ENCODE measurements at places on chromosomes 2 and 18. TPM values are rescaled to one million over a fixed set of nuclear protein-coding genes. Genes with fewer than 3 reads are reported as not detected.
A peak's percentile ranks its signal among the peaks of the same experiment; 100 is the strongest.

- peak; percentile 57 for DNase-seq
Measured at GRCh38 chr2:69012310-69013141, 453 bp upstream of the ANTXR1 start.

The NYAP2 gene
- total RNA-seq = not detected

DNA sequence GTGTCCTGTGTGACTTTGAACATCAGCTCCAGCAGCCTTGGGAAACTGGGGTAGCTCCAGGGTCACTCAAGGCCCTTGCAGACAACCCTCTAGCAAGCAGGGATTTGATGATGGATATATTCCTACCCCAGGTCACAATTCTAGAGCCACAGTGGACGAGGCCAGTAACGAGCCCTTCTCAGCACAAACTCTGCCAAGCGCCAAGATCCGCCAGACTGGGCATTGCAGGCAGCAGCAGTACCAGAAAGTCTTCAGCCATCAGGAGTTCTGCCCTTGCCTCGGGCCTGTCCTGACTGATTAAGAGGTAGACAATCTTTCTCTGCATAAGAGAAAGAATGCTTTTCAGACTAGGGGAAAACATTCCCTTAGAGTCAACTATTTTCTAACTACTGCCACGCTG, 259.1 kb downstream of the FBXO15 start:
- no peak for DNase-seq

- DNase-seq = no peak
Measured at GRCh38 chr2:224520064-224520463, 65.1 kb downstream of the CUL3 start.

The SLC23A3 gene
- 2.8 TPM for total RNA-seq

DNA sequence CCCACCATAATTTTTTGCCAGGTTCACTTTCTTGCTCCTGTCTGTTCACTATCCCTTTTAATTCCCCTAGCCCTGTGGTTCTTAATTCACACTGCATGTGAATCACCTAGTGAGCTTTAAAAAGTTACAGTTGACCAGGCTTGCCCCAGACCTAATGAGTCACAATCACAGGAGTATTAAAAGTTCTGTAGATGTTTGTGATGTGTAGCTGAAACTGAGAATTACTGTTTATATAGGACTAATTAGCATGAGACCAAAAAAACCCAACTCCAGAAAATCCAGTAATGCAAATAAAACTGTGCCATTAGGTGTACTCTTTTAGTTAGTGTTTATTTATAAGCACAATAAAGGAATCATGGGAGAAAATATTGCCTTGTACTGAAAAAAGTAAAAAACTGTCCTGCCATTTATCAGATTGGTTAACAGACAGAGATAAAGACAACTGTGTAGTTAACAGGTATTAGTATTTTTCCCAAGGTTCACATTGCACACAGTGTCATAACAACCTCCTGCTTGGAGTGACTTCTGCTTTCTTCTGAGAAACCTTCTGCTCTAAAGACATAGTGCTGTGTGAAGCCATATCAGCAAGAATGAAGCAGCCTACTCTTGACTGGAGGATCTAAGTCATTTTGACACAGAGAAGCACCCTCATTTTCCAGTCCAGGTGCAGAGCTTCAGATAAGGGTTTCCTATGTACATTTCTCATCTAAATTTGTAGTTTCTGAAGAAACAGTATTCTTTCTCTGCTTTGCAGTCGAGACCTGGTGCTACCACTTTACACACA, 39.0 kb downstream of the VAPA start:
- DNase-seq = no peak

DNA sequence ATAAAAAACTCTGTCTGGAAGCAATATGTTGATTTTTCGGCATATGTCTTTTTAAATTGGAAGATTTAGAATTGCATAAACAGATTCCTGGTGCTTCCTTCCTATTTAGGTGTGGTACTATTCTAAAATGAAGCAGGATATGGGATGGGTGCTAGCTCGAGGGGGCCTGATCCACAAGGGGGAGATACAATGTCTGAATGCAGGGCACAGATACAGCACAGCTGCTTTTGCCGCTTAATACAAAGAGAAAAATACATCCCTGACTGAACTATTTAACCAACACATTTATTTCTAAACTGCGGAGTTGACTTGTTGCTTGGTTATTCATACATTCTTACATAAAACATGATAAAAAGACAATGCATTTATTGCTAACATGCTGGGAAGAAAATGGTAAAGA, 169.1 kb downstream of the TMEFF2 start:
- no peak for DNase-seq

GRCh38 chr2:218331745-218332144, 24.9 kb upstream of the CATIP start:
- no peak for DNase-seq

GRCh38 chr2:232982926-232983668, 30.0 kb downstream of the NGEF start:
- no peak for DNase-seq

The NETO1 gene
- total RNA-seq = 52.4 TPM

The PASK gene
- 57.1 TPM for total RNA-seq

DNA sequence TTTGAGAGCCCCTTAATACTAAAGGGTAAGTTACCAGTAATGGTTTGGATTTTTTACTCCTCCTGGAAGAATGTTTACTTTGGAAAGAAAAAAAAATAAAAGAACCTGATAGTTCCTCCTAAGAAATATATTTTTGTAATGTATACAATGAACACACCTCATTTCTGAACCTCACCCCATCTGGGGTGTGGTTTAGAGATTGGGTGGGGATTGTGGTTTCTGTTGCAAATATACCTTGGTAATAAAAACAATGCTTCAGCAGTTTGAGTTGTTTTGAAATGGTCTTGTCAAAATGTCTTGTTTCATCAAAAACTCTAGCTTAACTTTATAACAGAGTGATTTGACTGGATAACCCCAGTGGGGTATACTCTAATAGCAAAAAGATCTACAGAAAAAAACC, 448.9 kb upstream of the MEIS1 start:
- no peak for DNase-seq

DNA sequence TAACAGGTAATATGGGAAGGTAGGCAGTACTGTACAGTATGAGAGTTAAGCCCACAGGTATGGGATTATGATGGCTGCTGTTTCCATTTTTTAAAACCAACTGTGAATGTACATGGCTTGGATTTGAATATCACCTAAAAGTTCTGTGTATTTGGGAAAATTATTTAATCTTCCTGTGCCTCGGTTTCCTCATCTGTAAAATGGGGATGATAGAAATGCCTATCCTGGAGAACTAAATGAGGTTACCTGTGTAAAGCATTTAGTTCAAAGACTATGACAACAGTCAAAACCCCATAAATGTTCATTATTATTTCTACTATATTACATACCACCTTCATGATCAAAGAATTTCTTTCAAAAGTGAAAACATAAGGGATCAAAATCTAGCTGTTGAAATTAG, 3.6 kb downstream of the KLHL41 start:
- DNase-seq = no peak

GRCh38 chr2:78861546-78861945, 164.0 kb upstream of the REG3G start:
- DNase-seq = no peak

DNA sequence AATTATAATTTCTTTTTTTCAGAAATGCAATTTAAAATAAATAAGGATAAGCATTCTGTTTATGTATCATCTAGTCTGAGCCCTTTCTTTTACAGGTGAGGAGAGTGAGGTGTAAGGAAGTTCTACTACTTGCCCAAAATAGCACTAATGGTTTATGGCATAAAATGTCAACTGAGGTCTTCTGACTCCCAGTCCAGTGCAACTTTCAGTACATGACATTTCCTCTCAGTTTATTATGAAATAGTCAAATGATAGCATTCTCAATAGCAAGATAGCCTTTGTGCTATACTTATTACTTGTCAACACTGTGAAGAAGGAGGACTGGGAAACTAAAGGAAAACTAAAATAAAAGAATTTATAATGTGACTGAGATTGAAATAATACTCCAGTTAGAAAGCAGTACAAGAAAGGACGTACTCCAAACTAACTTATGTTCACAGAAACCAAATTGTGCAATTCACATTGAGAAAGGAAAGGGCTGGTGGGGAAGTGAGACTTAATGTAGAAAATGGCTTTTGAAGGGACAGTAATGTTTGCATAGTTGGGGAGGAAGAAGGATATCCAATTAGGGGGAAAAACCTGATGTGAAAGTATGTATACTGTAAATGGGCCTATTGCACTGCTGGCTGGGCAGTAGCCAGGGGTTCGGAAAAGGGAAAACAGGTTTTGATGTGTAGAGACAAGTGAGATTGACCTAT, 166.7 kb upstream of the ZEB2 start:
- no peak for DNase-seq

The B4GALT6 gene
- total RNA-seq = 33.1 TPM

DNA sequence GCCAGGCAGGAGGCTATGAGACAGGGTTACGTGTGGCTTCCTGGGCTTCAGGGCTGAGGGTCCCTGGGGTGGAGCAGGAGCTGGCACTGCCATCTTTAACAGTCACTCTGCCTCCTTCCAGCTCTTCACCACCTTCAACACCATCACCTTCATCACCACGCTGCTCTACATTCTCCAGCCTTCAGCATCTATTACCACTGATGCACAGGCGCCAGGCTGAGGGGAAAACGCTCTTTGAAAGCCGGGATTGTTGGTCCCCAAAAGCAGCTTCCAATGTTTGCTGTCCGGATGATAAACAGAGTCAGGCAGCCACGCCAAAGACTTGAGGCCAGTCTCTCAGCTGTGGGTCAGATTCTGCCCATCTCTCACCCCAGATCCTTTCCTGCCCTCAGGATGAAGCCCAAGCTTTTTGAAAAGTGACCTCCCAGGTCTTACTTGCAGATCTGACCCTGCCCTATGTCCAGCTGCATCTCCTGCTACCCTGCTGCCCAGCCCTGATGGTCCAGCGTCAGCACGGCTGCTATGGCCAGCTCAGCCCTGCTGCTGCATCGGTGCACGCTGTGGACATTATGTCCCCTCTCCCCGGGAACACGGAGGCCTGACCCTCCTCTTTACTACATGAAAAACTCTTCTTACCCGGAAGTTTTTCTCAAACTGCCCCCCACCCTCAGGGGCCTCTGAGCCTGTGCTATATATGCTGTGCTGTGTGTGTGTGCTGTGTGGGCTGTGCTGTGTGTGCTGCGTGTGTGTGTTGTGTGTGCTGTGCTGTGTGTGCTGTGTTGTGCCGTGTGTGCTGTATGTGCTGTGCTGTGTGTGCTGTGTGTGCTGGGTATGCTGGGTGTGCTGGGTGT, 31.2 kb upstream of the MAL start:
- DNase-seq = no peak

GRCh38 chr2:236557306-236558030, 12.2 kb upstream of the ACKR3 start:
- DNase-seq = no peak

The PKP4 gene
- total RNA-seq = 75.3 TPM

The FSHR gene
- 0.74 TPM for total RNA-seq

DNA sequence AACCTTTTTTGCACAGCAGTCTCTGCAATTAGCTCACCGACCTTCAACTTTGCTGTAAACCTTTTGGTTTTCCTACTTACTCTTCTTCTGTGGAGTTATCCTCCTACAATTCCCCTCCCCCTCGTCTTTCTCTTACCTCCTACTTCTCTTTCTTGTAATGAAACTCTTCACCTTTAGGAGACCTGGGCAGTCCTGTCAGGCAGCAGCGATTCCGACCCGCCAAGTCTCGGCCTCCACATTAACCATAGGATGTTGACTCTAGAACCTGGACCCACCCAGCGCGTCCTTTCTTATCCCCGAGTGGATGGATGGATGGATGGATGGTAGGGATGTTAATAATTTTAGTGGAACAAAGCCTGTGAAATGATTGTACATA, 8.3 kb downstream of the TBR1 start:
- DNase-seq = no peak

The SOX11 gene
- 154 TPM for total RNA-seq

The SCYGR7 gene
- not detected for total RNA-seq

The PAX3 gene
- not detected for total RNA-seq

DNA sequence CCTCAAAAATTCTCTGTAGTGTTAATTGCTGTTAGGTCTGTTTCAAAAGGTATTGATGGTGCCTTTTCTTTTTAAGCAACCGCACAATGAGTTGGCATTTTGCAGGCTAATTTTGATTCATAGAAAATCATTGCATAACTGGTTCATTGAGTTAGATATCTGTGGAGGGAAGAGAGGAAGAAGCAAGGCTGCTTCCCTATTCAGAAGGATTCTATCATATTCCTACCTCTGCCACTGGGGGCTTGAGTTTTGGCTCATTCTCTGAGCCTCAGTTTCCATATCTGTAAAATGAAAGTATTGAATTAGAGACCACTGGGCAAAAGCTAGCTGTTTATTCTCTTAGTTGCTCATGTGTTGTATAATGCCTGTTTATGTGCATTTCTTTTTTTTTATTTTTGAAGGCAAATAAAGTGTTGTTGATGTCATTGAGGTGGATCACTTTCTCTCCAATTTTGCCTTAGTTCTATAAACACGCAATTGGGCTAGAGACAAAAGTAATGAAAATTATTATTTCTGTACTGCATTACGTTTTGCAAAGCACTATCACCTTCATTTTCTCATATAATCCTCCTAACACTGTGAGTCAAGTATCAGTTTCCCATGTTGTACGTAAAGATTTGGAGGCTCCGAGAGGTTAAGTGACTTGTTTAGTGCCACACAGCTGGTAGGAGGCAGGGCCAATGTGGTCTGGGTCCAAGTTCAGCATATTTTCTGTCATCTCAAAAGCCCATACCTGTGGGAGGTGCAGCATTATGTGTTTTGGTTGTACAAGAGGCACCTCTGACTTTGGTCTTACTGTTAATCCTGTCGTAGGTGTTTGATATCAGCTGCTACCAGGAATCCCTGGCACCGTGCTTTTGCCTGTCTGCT, 5.9 kb downstream of the TRIB2 start:
- no peak for DNase-seq

The ANKRD30BL gene
- total RNA-seq = not detected

DNA sequence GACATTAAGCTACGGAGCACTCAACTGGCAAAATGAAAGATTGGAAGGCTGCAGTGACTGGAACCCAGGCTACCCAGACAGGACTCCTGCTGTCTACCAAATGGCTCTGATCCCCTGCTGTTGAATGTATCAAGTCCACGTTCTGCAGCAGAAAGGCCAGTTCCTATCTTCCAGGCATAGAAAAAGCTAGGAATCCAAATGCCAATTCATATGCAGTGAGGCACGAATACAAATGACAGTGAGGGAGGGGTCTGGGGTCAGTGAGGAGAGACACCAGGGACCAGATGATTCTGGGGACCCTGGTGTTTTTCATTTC, 5.3 kb downstream of the NRP2 start:
- DNase-seq = no peak

- DNase-seq = no peak
Measured at GRCh38 chr2:59956981-59957380, 596.5 kb downstream of the BCL11A start.

- DNase-seq = no peak
Measured at GRCh38 chr2:3587432-3587831, 7.5 kb upstream of the COLEC11 start.

DNA sequence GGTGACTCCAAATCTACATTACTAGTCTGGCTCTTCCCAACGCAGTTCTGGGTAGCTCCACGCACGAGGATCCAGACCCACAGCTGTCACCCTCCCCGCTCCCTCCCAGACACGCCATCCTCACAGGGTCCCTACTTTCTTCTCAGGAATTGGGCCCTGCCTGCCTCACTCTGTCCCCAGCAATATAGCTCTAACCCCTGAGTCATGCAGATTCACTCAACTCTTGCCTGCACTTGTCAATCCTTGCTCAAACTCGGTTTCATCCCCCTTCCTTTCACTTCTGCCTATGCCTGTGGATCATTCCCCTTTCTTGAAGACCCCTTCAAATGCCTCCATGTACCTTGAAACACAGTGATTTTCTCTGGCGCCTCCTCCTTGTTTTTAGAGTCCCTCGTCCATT, 5.0 kb downstream of the ST8SIA5 start:
- no peak for DNase-seq

The SMAD7 gene
- total RNA-seq = 27.8 TPM

Data from progenitor cell of endocrine pancreas (in vitro differentiated cells).